Effector memory CD8-positive, alpha-beta T cell (primary cell): ENCODE measurements at places on chromosomes 11 and 22.

DNA sequence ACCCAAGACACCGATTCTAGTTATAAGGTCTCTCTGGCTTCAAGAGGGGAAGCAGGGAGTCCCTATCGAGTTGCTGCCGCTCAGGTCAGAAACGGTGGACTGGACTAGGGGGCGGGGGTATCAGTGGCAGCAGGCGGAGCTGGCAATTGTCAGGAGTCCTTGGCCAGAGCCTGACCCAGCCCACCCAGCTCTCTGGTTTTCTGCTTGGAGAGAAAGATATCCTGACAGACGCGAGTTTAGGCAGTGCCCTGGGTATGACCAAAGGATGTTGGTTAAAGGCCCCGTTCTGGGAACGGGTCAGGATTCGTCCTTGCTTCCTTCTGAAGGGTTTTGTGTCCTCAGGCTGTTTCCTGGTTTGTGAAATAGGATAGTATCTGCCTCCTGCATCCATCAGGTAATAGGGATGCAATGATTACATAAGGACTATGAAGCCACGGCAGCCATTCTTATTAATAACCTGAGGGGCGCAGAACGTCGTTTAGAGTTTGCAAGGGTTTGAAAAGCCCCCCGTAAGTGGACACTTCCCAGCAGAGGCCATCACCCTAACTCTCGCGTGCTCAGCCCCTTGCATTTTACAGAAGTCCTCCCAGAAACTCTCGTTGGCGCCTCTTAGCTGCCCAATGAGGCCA is 700 bp upstream of the DEPDC5 start:
- no peak for DNase-seq
- no peaks in the 10 kb centered on the region for H3K27me3 ChIP-seq
- peaks cover 42% of the 10 kb centered on the region for H3K4me1 ChIP-seq
- H3K4me3 ChIP-seq, result peak overlapping the region; percentile 82

DNA sequence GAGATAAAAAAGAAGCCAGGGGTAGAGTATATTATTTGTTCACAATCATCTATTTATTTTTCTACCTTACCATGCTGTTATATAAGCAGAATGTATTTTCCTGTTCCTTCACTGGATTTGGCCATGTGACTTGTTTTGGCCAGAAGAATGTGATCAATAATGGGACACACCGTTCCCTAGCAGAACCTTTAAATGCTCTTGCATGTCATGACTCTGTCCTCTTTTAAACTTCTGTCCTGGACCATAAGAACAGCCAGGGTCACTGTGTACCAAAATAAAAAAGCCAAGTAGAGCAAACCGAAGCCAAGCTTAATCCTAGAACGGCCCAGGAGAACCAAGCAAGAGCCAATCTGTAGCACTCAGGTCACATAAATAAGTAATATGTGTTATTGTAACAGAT is 1682.4 kb downstream of the LRRC4C start:
- no peaks in the 10 kb centered on the region for H3K27me3 ChIP-seq
- H3K27ac ChIP-seq, result no peak overlapping the region
- H3K4me1 ChIP-seq, result no peaks in the 10 kb centered on the region

DNA sequence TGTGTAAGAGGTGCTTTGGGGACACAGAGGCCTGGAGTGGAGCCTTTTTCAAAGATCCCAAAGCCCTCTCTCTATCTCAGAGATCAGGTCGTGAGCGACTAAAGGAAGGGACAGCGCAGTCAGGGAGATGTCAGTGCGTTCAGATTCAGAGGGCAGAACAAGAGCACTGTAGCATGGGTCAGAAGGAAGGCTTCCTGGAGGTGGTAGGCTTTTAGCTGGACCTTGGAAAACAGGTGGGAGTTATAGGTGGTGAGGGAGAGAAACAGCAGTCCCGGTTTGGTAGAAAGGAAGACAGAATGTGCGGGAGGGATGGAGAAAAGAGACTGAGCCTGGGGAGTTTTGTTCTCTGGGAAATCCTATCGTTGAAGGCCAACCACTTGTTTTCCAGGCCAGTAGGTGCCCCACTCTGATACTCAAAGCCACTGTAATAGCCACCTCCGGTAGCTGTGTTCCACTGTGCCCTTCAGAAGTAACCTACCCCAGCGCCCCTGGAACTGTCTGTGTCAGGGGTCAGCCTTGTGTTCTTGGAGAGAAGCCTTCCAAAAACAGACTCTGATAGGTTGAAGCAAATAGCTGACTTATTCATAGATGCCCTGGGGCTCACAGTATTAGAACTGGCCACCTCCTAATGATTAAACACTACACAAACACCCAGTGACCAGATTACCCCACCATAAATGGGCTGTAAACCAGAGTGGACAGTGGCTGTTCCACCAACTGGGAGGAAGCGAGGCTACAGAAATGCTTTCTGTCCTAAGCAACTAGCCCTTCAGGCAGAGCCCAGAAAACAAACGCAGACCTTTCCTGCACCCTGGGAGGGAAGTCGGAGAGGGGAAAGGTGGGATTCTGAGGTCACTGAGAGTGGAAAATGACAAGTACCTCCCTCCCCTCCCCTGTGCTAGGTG is 157.7 kb downstream of the DBX1 start:
- H3K27me3 ChIP-seq, result peaks cover 48% of the 10 kb centered on the region
- H3K4me3 ChIP-seq, result no peak overlapping the region
- no peak for DNase-seq
- H3K4me1 ChIP-seq, result no peaks in the 10 kb centered on the region

GRCh38 chr22:33535937-33536875 is 384.1 kb downstream of the LARGE1 start:
- H3K27me3 ChIP-seq, result no peaks in the 10 kb centered on the region
- no peaks in the 10 kb centered on the region for H3K36me3 ChIP-seq
- H3K27ac ChIP-seq, result no peak overlapping the region
- no peak overlapping the region for H3K4me3 ChIP-seq
- no peaks in the 10 kb centered on the region for H3K4me1 ChIP-seq

DNA sequence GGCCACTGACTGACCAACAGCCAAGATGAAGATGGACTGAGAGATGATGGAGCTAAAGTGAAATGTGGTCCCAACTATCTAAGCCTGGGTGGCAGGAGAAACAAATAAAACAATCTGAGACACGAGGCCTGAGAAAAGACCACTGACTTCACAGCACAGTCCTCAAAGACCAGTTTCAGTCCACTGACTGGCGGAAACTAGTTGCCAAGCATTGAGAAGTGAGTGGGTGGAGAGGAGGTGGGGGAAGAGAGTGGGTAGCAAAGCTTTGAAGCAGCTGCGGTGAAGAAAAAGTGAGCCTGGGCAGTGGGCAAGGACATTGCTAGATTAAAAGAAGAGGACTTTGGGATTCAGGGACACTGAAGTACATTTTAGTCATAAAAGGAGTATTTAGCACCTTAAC is 1.9 kb downstream of the MS4A1 start:
- peaks cover 4% of the 10 kb centered on the region for H3K36me3 ChIP-seq
- DNase-seq, result no peak
- peak overlapping the region; percentile 7 for H3K27ac ChIP-seq
- peaks cover 14% of the 10 kb centered on the region for H3K27me3 ChIP-seq

GRCh38 chr22:43326331-43327156 is 16.6 kb downstream of the SCUBE1 start:
- no peaks in the 10 kb centered on the region for H3K4me1 ChIP-seq
- no peak overlapping the region for H3K4me3 ChIP-seq
- no peaks in the 10 kb centered on the region for H3K36me3 ChIP-seq
- H3K27me3 ChIP-seq, result peaks cover 10% of the 10 kb centered on the region

- no peaks in the 10 kb centered on the region for H3K4me1 ChIP-seq
- H3K27me3 ChIP-seq, result peaks cover 5% of the 10 kb centered on the region
- no peaks in the 10 kb centered on the region for H3K36me3 ChIP-seq
Measured at GRCh38 chr11:94741022-94741679, 27.0 kb upstream of the AMOTL1 start.

GRCh38 chr11:61972112-61972671 is 4.8 kb upstream of the FTH1 start:
- no peaks in the 10 kb centered on the region for H3K27me3 ChIP-seq
- DNase-seq, result no peak
- no peak overlapping the region for H3K4me3 ChIP-seq
- peaks cover 26% of the 10 kb centered on the region for H3K36me3 ChIP-seq
- H3K27ac ChIP-seq, result peak overlapping the region; percentile 7

DNA sequence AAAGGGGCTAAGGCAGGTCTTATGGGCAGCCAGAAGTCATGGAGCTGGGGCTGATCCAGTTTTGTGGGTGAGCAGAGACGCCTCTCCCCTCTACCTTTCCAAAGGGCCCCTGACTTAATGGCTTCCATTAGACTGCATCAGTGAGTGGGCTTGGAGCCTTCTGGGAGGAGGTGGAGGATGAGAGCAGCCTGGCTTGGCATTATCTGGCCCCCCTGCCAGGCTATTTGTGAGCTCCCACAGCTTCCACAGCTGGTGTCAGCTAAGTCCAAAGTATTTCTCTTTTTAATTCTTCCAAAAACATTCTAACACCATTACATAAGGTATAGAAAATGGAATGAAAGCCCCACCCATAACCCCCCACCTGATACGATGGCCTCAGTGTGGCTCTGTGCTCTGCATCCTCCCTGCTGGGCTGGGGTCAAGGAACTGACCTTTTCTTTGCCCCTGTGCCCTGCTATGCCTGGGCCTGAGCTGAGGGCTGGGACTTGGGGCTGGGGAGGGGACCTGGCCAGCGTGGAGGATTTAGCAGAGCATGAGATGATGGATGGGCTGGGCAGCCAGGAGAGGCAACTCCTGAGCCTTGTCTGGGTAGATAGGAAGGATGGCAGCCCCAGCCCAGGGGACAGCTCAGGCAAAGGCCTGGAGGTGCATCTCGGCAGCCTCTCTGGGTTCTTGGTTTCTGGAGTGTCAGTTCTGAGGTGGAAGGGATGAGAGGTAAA is 4.0 kb downstream of the AIFM3 start:
- H3K27ac ChIP-seq, result peak overlapping the region; percentile 46
- DNase-seq, result no peak
- no peak overlapping the region for H3K4me3 ChIP-seq
- peaks cover 21% of the 10 kb centered on the region for H3K27me3 ChIP-seq

GRCh38 chr11:65077451-65077850 is 6.4 kb downstream of the CDCA5 start:
- no peaks in the 10 kb centered on the region for H3K27me3 ChIP-seq
- H3K4me3 ChIP-seq, result no peak overlapping the region
- no peak overlapping the region for H3K27ac ChIP-seq
- no peaks in the 10 kb centered on the region for H3K36me3 ChIP-seq

DNA sequence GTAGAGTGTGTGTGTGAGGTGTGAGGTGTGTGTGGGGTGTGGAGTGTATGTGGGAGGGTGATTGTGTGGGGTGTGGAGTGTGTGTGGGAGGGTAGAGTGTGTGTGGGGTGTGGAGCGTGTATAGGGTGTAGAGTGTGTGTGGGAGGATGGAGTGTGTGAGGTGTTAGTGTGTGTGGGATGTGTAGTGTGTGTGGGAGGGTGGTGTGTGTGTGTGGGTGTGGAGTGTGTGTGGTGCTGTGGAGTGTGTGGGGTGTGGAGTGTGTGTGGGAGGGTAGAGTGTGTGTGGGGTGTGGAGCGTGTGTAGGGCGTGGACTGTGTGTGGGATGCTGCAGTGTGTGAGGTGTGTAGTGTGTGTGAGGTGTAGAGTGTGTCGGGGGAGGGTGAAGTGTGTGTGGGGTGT is 356.1 kb downstream of the CADM1 start:
- DNase-seq, result no peak
- H3K4me1 ChIP-seq, result peaks cover 8% of the 10 kb centered on the region
- H3K36me3 ChIP-seq, result no peaks in the 10 kb centered on the region
- no peaks in the 10 kb centered on the region for H3K27me3 ChIP-seq

GRCh38 chr22:21887841-21888240 is 20.4 kb upstream of the MAPK1 start:
- no peaks in the 10 kb centered on the region for H3K4me1 ChIP-seq
- no peak for DNase-seq
- H3K27me3 ChIP-seq, result no peaks in the 10 kb centered on the region
- H3K4me3 ChIP-seq, result no peak overlapping the region
- H3K36me3 ChIP-seq, result peaks cover 3% of the 10 kb centered on the region
- H3K27ac ChIP-seq, result no peak overlapping the region

GRCh38 chr11:64092111-64092760 is 56.5 kb downstream of the FLRT1 start:
- no peak overlapping the region for H3K4me3 ChIP-seq
- H3K36me3 ChIP-seq, result no peaks in the 10 kb centered on the region
- H3K27me3 ChIP-seq, result no peaks in the 10 kb centered on the region
- no peak for DNase-seq

- H3K27ac ChIP-seq, result no peak overlapping the region
- H3K4me1 ChIP-seq, result no peaks in the 10 kb centered on the region
- no peak for DNase-seq
- H3K4me3 ChIP-seq, result no peak overlapping the region
- no peaks in the 10 kb centered on the region for H3K36me3 ChIP-seq
Measured at GRCh38 chr11:6298605-6299004, 21.7 kb downstream of the CAVIN3 start.

DNA sequence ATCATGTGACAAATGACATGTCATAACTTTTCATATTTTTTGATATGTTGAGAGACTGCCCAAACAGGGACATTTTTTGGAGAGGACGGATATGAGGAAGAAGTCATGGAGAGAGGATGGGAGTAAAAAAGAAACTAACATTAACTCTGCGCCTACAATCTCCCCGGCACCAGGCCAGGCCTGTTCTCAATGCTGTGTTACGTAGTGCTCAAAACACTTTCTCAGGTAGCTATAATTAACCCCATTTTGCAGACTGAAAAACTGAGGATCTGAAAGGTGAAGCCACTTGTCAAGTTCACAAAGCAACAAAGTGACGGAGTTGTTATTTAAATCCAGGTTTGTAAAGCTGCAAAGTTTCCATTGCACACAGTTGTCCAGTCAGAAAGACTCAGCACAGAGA is 17.4 kb upstream of the NOX4 start:
- H3K36me3 ChIP-seq, result no peaks in the 10 kb centered on the region
- no peaks in the 10 kb centered on the region for H3K27me3 ChIP-seq
- no peak overlapping the region for H3K4me3 ChIP-seq
- DNase-seq, result no peak
- H3K27ac ChIP-seq, result no peak overlapping the region

GRCh38 chr11:112345706-112346105 is 85.0 kb upstream of the PLET1 start:
- H3K27ac ChIP-seq, result no peak overlapping the region
- H3K27me3 ChIP-seq, result no peaks in the 10 kb centered on the region
- H3K4me1 ChIP-seq, result no peaks in the 10 kb centered on the region
- H3K4me3 ChIP-seq, result no peak overlapping the region

- DNase-seq, result no peak
- peaks cover 27% of the 10 kb centered on the region for H3K27me3 ChIP-seq
- H3K36me3 ChIP-seq, result peaks cover 3% of the 10 kb centered on the region
- no peak overlapping the region for H3K27ac ChIP-seq
- no peak overlapping the region for H3K4me3 ChIP-seq
Measured at GRCh38 chr11:102115557-102115956, 5.3 kb downstream of the YAP1 start.

- no peak overlapping the region for H3K4me3 ChIP-seq
- H3K36me3 ChIP-seq, result peaks cover 23% of the 10 kb centered on the region
- peak overlapping the region; percentile 46 for H3K27ac ChIP-seq
- no peak for DNase-seq
- H3K27me3 ChIP-seq, result no peaks in the 10 kb centered on the region
Measured at GRCh38 chr11:45982656-45983470, 60.4 kb downstream of the LARGE2 start.

DNA sequence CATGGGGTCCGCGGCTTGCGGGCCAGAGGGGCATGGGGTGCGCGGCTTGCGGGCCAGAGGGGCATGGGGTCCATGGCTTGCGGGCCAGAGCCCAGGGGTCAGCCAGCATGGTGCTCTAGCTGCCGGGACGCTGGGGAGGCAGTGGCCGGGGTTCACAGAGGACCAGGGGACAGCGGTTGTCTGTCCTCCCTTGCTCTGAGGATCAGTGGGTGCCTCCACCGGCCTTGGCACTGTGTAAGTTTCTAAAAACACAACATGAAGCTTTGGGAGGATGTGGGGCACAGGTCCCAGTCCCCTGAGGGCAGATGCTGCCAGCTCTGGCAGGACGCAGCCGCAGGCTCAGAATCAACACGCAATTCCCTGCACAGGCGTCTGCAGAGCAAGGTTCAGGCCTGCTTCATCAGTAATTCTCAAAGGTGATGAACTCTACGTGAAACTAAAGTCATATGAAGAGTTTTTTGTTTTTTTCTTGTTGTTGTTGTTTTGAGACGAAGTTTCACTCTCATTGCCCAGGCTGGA is 3.0 kb downstream of the MLC1 start:
- H3K4me1 ChIP-seq, result peaks cover 14% of the 10 kb centered on the region
- peak overlapping the region; percentile 56 for H3K27ac ChIP-seq
- DNase-seq, result no peak
